ENCODE measurements at places on chromosomes 11 and 22. TPM values are rescaled to one million over a fixed set of nuclear protein-coding genes. Genes with fewer than 3 reads are reported as not detected.

OR10D3 gene
- not detected for total RNA-seq

HTATIP2 gene
- 195 TPM for total RNA-seq

CEP57 gene
- 13.7 TPM for total RNA-seq

ELF5 gene
- not detected for total RNA-seq

OR8D2 gene
- not detected for total RNA-seq
